ENCODE measurements at places on chromosomes 1 and 21.

DNA sequence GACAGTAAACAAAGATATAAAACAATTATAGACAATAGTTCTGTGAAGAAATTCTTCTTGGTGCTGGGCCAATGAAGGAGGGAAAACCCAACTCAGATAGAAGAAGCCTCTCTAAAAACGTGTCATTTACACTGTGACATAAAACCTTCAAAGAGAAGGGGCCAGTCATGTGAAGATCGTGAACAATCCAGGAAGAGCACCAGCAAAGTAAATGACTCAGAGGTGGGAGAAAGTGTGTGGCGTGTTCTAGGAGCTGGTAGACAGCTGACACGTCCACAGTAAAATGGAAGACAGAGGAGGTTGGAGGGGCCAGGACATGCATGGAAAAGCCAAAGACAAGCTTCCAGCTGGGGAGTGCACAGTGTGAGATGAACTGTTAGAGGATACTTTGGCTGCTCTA lies 143.6 kb downstream of the VAV3 start:
- DNase-seq, result no peak

- no peak for DNase-seq
Observed at GRCh38 chr1:246828818-246829217, 102.9 kb downstream of the AHCTF1 start.

- DNase-seq, result no peak
Observed at GRCh38 chr1:155205969-155206593, 1.6 kb downstream of the THBS3 start.

DNA sequence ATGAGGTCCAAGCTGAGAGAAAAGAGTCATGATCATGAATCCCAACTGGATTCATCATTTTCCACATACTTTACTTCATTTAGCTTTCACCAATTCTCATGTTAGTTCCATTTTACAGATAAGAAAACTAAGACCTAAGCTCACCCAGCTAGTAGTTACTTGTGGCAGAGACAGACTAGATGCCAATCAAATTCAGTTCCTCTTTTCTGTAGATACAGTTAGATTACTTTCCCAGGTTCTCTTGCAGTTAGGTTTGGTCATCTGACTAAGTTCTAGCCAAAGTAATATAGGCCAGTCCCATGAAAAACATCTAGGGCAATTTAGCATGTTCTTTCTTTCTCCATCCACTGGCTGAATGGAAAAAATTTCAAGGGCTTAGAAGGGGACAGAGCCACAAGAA lies 8.9 kb upstream of the KCND3 start:
- DNase-seq, result no peak

- DNase-seq, result no peak
Observed at GRCh38 chr1:966135-966703, at the start of gene PLEKHN1. PLEKHN1 (plus strand) TSS chr1:966482; CDS start chr1:966532, 50 bp downstream.

All from NCI-H524 (cell line).